HFFc6 (cell line): ENCODE measurements at places on chromosomes 4 and X. TPM values are rescaled to one million over a fixed set of nuclear protein-coding genes. Genes with fewer than 3 reads are reported as not detected.
A peak's percentile ranks its signal among the peaks of the same experiment; 100 is the strongest.

DCLK2 gene
- 39.1 to 53.6 TPM (median 39.8 TPM) in 3 replicates for total RNA-seq

DEFB131A gene
- not detected in 3 replicates for total RNA-seq

GRCh38 chrX:68718443-68718820, 71.0 kb downstream of the STARD8 start:
- H3K27ac ChIP-seq: no peak overlapping the region
- no peaks in the 10 kb centered on the region; the same call in 1 of the 2 replicates for H3K36me3 ChIP-seq
- peaks cover 1% of the 10 kb centered on the region for H3K27me3 ChIP-seq
- H3K4me1 ChIP-seq: no peaks in the 10 kb centered on the region

GRCh38 chrX:20455001-20455400, 188.3 kb upstream of the RPS6KA3 start:
- peaks cover 33% of the 10 kb centered on the region for H3K4me1 ChIP-seq
- peaks cover 2% of the 10 kb centered on the region; the same call in 1 of the 2 replicates for H3K27me3 ChIP-seq
- no peak overlapping the region for H3K4me3 ChIP-seq
- H3K36me3 ChIP-seq: peaks cover 5% of the 10 kb centered on the region
- H3K27ac ChIP-seq: no peak overlapping the region

DNA sequence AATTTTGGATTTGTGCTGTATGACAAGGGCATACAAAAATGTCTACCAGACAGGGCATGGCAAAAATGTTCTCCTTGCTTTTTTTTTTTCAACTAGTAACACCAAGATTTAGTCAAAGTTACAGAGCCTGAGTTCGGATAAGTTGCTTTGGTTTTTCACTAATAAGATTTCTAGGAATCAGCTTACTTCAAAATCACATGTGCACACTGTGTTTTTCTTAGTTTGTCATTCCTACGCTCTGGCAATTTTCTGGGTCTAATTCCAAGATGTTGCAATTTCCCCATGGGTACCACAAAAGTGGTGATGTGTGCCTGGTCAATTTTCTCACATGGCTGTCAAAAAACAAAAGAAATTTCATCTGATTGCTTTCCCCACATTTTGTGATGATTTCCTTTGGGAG, 6.3 kb downstream of the C1QTNF7 start:
- H3K27me3 ChIP-seq: peaks cover 2% of the 10 kb centered on the region
- no peak overlapping the region for H3K27ac ChIP-seq
- H3K36me3 ChIP-seq: no peaks in the 10 kb centered on the region
- H3K4me3 ChIP-seq: no peak overlapping the region
- DNase-seq: no peak

- H3K4me3 ChIP-seq: no peak overlapping the region
- DNase-seq: no peak
- peaks cover 20% of the 10 kb centered on the region for H3K36me3 ChIP-seq
- peaks cover 44% of the 10 kb centered on the region for H3K4me1 ChIP-seq
- H3K27ac ChIP-seq: no peak overlapping the region
Observed at GRCh38 chr4:26384380-26385057, 63.7 kb downstream of the RBPJ start.

- peak; percentile 22 for DNase-seq
- H3K27me3 ChIP-seq: no peaks in the 10 kb centered on the region
- H3K4me1 ChIP-seq: peaks cover 73% of the 10 kb centered on the region
- peaks cover 13% of the 10 kb centered on the region for H3K36me3 ChIP-seq
- H3K27ac ChIP-seq: peak overlapping the region; percentile 94
Observed at GRCh38 chr4:88526221-88526815, 2.7 kb upstream of the PYURF start.

GRCh38 chr4:121789960-121790829, 10.9 kb upstream of the EXOSC9 start:
- peaks cover 4% of the 10 kb centered on the region; the same call in 1 of the 2 replicates for H3K36me3 ChIP-seq
- peak overlapping the region; percentile 97 for H3K27ac ChIP-seq
- peak; percentile 78 for DNase-seq
- no peaks in the 10 kb centered on the region; the same call in 1 of the 2 replicates for H3K27me3 ChIP-seq
- peak overlapping the region; percentile 81 for H3K4me3 ChIP-seq
- peaks cover 89% of the 10 kb centered on the region for H3K4me1 ChIP-seq

DNA sequence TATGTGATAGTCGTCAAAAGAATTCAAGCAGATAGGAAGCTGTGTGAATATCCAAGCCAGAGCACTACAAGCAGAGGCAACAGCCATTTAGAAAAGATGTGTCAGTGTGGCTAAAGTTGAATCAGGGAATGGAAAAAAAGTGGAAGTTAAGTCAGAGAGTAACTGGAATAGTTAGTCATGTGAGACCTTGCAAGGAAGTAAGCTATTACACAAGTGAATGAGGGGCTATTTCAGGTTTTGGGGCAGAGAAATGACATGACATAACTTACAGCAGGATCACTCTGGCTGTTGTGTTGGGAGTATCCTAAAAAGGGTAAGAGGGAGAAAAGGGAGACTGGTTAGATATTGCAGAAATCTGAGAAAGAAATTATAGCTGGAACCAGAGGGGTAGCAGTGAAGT, 236.6 kb upstream of the PCDH18 start:
- no peaks in the 10 kb centered on the region for H3K36me3 ChIP-seq
- H3K4me3 ChIP-seq: no peak overlapping the region
- H3K27me3 ChIP-seq: no peaks in the 10 kb centered on the region
- peaks cover 9% of the 10 kb centered on the region for H3K4me1 ChIP-seq
- no peak overlapping the region for H3K27ac ChIP-seq
- no peak for DNase-seq

GRCh38 chr4:68850293-68850692, 34.5 kb downstream of the UGT2B10 start:
- no peak for DNase-seq
- no peaks in the 10 kb centered on the region; the same call in 1 of the 2 replicates for H3K27me3 ChIP-seq
- no peaks in the 10 kb centered on the region for H3K36me3 ChIP-seq
- no peak overlapping the region for H3K4me3 ChIP-seq
- no peak overlapping the region for H3K27ac ChIP-seq
- no peaks in the 10 kb centered on the region for H3K4me1 ChIP-seq
